HT-29 (cell line): ENCODE measurements at places on chromosomes 7 and 10.

- no peak for DNase-seq
Observed at GRCh38 chr7:143384148-143384547, 3.0 kb downstream of the ZYX start.

- DNase-seq: no peak
Observed at GRCh38 chr10:116113721-116114501, 159.1 kb downstream of the GFRA1 start.

- DNase-seq: no peak
Observed at GRCh38 chr7:135644154-135644553, 18.2 kb upstream of the STMP1 start.

DNA sequence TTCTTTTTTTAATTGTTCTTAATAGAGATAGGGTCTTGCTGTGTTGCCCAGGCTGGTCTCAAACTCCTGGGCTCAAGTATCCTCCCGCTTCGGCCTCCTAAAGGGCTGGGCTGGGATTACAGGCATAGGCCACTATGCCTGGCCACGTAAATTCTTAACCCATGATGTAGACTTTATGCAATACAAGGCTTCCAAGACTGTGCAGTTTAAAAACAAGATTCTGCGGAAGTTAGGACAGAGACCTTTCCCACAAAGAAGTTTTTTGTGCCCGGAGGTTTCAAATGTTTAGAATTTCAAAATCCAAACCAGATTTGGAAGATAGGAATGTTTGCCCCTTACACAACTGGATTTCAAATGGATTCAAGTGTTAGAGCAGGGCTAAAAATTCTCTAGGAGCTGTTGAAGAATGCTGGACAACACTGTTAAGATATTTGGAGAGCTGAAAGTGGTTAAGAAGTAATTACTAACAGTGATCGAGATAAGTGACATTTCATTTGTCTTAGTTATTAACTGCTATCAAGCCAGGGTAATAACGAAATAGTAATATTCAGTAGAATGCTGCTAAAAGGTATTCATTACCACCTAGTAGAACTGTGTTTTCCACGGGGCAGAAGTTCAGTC is 7.4 kb downstream of the APBB1IP start:
- DNase-seq: no peak

GRCh38 chr7:115005953-115006352 is 84.1 kb downstream of the MDFIC start:
- peak; percentile 58 for DNase-seq

GRCh38 chr10:100575585-100576281 is 40.0 kb downstream of the HIF1AN start:
- DNase-seq: no peak

- peak; percentile 50 for DNase-seq
Observed at GRCh38 chr10:118259288-118259906, 82.7 kb downstream of the FAM204A start.

DNA sequence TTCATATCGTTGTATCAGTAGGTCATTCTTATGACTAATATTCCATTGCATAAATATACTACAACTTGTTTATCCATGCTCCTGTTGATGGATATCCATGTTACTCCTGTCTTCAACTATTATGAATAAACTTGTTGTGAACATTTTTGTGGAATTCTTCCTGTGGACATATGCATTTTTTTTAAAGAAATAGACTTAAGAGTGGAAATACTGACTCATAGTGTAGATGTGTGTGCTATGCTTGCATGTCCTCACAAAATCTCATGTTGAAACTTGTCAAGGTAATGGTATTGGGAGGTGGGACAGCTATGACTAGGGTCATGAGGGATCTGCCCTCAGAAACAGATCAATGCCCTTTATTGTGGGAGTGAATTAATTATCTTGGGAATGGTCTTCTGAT is 240.5 kb upstream of the PRSS58 start:
- no peak for DNase-seq

- no peak for DNase-seq
Observed at GRCh38 chr7:85186083-85186520, 754 bp downstream of the SEMA3D start.

DNA sequence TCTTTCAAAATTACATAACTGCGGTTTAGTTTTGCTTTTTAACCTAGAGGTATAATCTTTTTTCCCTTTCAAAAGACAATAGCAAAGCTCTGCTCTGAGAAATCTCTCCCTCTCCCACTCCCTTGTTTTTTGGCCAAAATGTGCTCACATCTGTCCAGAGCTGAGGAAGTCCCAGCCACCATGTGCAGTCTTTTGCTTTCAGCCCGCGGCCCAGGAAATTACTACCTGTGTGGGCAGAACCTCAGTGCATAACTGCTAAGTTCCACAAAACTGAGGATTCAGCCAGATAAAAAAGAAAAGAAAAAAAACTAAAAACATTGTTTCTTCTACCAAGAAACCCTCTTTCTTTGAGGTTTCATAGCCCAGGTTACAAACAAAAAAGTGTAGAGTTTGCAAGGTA is 115.0 kb upstream of the HGF start:
- no peak for DNase-seq

DNA sequence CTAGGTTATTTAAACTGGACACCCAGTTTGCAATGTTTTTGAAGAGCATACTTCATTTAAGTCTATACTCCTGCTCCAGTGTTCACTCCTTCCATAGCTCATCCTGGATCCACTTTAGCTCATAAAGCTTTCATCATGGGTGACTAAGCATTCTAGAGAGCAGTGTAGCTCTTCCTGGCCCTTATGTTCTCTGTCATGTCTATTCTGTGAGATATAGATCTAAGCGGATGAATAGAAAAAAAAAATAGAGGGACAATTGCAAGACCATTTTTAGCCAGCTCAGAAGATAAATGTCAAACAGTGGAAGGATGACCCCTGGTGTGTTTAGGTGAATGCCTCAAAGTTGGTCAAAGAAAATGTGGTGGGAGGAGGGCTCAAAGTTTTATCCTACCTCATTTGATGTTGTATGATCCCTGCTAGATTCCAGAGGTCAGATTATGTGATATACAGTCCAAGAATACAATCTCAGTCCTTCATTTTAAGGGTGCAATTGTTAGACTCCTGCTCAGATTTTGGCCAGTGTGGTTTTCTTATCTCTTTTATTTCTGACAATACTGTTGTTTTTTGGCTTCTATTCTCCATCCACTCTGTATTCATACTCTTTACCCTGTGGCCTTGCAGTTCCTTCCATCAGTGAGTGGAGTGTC is 7.5 kb upstream of the HECW1 start:
- no peak for DNase-seq

DNA sequence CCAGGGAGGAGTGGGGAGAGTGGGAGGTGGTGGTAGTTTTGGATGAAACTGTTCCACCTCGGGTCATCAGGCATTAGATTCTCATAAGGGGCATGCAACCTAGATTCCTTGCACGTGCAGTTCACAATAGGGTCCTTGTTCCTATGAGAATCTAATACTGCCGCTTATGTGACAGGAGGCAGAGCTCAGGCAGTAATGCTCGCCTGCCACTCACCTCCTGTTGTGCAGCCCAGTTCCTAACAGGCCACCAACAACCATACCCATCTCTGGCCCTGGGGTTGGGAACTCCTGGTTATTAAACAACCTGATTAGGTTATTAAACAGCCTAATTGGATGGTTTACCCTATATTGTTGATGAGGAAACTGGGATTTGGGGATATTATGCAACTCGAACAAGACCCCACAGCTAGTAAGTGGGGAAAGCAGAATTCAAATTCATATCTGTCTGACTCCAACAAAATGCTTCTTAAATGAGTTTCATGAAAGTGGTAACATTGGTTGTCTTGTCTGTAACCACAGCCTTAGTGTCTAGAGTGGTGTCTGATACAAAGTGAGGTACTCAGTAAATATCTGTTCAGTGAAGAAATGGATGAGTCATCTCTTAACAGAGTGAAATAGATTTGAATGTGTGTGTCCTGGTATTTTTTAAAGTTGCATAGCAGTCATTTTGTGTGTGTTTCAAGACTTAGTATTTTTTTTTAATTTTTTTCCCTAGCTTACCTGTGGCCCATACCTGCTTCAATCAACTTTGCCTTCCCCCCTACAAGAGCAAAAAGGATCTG is 101.6 kb downstream of the HECTD2 start:
- DNase-seq: no peak

GRCh38 chr7:10412422-10413019 is 561.2 kb upstream of the PHF14 start:
- peak; percentile 69 for DNase-seq

- DNase-seq: no peak
Observed at GRCh38 chr7:26365901-26366275, 74.2 kb downstream of the SNX10 start.

GRCh38 chr7:107152011-107152410 is 16.8 kb upstream of the HBP1 start:
- DNase-seq: no peak

GRCh38 chr7:88628363-88629085 is 131.0 kb upstream of the ZNF804B start:
- DNase-seq: no peak

DNA sequence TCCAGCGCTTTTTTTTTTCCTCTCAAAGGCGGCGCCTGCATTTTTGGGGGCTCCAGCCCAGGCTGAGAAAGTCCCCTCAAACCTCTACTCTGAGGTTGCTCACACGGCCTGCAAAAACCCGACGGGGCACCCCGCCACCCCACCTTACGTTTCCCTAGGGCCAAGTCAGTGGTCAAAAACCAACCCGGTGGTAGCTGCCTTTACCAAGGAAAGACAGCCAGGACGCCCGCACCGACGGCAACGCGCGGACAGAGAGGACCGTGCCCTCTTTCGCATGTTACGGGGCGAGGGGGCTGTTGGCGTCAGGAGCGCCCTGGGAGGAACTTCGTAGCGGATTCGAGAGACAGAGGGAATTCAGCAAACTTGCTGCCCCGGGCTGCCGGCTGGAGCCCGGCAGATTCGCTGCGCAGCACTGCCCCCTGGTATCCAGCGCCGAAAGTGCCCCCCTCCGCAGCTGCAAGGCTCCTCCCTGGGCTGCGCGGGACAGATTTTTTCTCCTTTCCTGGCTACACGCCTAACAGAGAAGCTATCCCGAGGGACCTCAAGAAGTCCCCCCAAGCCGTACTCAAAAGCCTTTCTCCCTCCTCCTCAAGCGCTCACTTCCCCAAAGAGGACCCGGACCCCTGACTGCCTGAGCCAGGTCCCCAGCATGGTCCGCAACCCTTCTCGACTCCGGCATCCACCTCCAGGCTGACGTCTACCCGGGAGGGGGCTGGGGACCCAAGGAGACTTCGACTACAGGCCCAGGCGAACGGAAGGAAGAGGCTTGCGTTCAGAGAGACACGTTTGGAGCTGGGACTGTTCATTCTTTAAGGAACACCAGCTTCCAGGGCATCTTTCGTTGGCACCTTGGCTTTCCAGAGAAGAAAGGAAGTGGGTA is 27.7 kb upstream of the VAX1 start:
- DNase-seq: no peak

DNA sequence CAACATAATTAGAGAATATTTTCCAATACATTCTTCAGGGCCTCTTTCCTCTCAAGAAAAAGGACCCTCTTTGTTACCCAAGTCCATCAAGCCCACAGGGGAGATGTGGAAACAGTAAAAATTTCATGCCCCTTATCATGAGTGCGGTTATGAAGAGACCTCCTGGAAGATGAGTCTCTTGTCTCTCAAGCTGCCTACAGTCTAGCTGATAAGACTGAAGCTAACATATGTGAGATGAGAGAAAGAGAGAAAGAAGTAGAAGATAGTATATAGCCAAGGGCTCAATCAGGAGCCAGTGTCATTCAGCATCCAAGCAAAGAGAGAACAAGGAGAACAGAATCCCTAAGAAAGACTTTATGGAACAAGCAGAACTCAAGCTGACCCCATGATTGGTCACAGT is 75.9 kb upstream of the CABCOCO1 start:
- no peak for DNase-seq

- no peak for DNase-seq
Observed at GRCh38 chr10:70893227-70894006, 5.1 kb upstream of the PCBD1 start.

DNA sequence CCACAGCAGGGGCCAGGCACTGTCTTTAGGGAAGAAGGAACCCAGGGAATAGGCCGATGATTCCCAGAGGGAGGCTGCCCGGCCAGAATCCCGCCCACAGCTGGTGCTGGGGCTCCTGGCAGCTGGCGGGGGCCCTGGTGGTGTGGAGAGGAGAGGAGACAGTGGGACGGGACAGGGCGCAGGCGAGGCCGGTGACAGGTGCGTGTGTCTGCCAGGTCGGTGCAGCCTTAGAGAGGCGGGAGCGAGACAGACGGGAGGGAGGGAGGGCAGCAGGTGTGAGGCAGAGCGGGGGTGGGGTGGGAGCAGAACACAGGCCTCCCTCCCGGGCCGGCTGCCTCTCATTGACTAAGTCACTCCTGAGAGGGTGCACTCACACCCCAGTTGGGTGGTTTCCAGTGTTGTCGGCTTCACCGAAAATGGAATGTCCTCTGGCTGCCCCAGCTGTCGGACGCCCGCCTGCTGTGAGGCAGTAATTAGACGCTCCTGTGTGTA is 55.2 kb downstream of the ELFN1 start:
- peak; percentile 34 for DNase-seq

DNA sequence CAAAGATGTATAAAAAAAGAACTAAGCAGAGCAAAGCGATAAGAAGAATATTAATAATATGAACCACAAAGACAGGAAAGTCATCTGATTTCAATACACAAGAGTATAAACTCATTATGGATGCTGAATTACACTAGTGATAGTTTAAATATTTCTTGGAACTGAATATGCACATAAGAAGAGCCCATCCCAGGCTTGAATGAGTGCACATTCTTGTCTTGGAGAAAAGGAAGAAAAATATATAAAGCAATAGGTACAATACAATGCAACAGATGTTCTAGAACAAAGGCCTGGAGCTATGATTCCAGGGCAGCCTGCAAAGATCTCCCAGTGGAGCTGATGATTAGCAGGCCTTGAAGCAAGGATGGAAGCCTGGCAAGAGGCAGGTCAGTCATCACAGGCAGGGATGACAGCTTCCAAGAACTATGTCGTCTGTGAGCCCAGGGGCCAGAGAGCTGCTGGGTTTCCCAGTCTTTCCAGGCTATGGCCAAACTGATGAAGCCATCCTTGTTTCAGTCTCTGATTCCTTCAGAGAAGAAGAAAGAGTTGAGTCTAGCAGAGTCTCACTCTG is 277.6 kb downstream of the KCNMA1 start:
- DNase-seq: no peak

GRCh38 chr7:1046722-1047679 is 2.7 kb downstream of the GPR146 start:
- DNase-seq: peak; percentile 74

DNA sequence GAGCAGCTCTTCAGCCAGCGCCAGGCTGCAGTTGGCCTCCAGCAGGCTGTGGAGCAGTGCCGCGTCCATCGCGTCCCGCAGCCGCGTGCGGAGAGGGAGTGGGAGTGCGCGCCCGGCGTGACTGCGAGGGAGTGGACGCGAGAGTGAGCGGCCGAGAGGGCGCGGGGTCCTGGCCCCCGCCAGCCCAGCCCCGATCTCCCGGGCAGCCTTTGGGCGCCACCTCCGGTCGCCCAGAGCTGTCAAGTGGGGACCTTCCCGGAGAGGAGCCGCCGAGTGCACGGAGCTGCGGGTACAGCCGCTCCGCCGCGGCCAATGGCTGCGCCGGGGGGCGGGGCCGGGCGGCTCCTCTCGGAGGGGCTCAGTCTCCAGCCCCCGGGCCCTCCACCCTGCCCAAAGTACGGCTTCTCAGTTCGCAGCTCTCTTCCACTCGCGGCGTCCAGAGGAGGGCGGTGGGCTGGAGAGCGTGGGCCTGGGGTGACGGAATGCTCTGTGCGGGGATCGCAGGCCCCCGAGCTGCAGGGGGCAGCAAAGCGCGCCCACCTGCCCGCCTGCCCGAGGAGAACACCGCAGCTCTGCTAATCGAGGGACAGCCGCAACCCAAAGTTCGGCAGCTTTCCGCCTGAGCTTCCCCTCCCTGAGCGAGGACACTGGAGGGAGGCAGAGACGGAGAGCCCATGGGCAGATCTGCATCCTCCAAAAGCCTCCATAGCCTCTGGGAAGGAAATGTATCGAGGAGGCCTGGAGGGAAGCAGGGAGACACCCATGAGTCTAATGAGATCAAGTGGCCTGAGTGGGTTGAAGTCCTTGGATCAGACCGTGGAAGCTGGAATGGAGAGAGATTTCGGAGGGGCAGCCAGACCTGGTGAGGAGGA is at the start of gene CRHR2:
Gene CRHR2 (minus strand): TSS at position 245 of the 872 bp plus-strand sequence. CDS start 176 bp downstream, at position 69.
- DNase-seq: no peak
